ENCODE measurements at places on chromosomes 13 and 19.

DNA sequence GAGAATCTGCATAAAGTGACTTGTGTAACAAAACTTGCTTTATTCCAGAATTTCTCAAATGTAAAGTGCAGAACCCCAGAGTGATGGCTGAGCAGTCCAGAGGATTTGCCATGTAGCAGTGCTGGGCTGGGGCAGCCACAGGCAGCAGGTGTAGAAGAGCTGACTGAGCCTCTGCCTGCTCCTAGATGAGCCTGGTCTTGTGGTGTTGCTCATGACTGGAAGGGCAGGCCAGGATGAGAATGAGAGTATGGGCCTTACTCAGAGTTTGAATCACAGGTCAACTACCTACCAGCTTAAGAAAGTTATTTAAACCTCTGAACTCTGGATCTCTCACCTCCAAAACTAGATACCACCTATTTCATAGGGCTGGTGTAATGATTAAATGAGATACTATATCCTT is 2.9 kb upstream of the C13orf42 start:
- DNase-seq, result no peak

DNA sequence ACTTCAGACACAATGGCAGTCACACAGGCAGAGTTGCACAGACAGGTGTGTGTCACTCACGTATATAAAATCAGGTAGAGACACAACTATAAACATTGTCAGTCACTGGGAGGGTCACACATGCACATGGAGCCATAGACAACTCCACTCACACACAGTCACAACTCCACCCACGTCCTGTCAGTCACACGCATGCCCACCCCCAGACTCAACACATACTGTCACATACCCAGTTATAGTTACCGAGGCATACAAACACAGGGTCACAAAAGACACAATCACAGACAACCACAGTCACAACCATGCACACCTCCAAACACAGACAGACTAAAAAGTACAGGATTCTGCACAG is 1.5 kb downstream of the NUMBL start:
- no peak for DNase-seq

- no peak for DNase-seq
Observed at GRCh38 chr13:74128156-74128767, 5.9 kb downstream of the KLF12 start.

- DNase-seq, result no peak
Observed at GRCh38 chr13:79725841-79726240, 244.9 kb downstream of the NDFIP2 start.

DNA sequence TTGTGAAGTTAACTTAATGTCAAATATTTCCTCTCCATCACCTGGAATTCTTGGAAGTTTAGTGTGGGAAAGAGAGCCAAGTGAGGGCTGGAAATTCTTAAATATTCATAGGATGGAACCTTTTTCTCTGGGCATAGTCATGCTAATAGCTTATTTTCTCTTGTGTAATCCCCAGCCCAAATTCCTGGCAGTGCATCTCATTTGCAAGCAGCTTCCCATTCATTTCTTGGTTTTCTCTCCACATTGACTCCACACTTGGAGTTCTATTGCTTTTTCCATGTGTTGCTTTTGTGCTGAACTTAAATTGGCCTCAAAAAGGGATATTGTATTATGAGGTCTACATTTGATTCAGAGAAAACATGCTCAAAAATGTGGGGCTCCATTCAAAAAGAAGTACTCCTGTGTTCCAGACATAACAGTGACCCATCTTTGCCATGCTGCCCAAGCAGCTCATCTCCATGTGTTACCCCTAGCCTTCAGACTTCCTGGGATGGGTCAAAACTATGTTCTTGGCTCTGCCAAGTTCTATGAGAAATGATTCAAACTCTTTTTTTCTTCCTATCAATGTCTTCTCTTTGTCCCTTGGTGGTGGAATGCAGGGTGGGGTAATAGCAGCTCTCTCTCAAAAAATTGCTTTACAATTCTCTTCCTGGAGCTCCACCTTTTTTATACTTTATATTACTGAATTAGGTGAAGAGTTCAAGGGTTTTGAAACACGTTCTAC is 2471.5 kb downstream of the PCDH9 start:
- DNase-seq, result no peak

- no peak for DNase-seq
Observed at GRCh38 chr19:48501494-48502349, 9.9 kb downstream of the LMTK3 start.

DNA sequence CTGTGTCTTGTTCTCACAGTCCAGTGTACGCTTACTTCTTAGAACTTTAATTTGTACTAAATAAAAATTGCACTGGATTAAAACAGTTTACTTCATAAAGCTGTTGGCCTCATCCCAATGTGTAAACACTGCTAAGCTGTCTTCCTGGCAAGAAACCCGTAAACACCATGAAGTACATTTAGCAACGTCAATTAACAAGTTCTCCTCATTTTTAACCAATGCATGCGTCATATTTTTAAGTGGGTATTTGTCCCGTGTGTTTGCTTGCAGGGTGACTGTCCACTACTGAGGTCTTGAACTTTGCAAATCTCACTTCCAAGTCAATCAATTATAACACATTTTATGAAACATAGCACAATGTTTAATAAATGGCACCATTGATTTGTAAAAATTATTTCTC is 28.2 kb downstream of the LAIR2 start:
- DNase-seq, result no peak

DNA sequence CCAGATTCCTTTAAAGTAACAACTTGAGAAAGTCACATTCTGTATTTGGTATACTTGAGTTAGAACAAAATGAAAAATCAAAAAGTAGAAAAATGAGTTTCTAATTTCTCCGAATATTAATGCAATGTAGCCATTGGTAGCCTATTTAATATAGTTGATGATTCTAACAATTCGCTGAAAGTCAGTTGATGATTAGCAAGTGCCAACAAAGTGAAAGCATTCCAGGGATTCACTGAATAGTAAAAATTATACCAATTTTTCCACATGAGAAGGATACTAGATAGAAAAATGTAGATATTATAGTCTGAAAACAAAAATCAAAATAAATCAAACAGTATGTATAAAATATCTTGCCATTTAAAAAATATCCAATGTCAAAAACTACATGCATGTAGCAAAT is 117.2 kb downstream of the FREM2 start:
- DNase-seq, result no peak

DNA sequence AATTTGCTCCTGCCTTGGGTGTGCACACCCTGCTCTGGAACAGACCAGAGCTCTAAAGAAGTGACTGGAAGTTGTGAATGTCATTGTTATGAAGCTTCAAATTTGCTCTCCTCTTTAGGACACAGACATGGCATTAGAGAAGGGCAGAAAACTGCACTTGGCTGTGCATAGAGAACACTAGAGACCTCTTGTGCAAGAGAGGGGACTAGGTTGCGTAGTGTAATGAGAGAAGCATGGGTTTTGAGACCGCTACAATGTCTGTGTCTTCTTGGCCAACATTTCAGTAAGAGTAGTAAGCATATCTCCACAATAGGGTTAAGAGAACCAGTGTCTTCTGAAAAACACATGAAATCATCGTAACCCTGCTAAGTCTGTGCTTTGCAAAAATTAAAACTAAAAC is 423.3 kb downstream of the SPRY2 start:
- no peak for DNase-seq

- DNase-seq, result no peak
Observed at GRCh38 chr13:46571189-46571908, 18.4 kb downstream of the LRCH1 start.

GRCh38 chr19:16232127-16232526 is 34.4 kb downstream of the AP1M1 start:
- DNase-seq, result no peak

DNA sequence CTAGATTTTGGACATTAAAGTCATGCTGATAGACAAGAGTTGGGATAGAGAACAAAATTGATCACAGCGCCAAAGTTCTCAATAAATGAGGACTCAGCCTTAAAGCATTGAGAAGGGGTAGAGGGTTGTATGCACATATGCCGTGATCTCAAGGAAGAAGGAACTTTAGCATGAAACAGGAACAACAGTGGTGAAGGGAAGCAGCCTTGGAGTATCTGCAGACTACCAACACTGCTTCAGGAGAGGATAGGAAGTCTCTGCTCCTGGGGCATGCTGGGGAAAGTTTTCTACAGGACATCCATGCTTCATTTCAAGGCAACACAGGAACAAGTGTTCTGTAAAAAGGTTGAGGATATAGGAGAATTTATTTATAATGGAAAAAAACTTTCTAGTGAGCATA is 111.9 kb upstream of the MLNR start:
- no peak for DNase-seq

DNA sequence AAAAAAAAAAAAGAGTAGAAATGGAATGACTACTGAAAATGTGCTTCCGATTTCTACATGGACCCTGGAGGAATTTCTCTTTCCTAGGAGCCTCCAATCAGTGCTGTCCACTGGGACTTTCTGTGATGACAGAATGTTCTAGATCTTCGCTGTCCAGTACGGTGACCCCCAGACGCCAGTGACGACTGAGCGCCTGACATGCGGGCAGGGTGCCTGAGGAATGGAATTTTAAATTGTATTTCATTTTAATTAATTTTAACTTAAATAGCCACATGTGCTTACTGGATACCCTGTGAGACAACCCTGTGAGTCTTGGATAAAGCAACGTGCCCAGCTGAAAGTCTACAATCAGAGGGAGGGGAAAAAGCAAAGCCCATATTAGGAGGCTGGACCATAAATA is 4.1 kb upstream of the TLE6 start:
- no peak for DNase-seq

DNA sequence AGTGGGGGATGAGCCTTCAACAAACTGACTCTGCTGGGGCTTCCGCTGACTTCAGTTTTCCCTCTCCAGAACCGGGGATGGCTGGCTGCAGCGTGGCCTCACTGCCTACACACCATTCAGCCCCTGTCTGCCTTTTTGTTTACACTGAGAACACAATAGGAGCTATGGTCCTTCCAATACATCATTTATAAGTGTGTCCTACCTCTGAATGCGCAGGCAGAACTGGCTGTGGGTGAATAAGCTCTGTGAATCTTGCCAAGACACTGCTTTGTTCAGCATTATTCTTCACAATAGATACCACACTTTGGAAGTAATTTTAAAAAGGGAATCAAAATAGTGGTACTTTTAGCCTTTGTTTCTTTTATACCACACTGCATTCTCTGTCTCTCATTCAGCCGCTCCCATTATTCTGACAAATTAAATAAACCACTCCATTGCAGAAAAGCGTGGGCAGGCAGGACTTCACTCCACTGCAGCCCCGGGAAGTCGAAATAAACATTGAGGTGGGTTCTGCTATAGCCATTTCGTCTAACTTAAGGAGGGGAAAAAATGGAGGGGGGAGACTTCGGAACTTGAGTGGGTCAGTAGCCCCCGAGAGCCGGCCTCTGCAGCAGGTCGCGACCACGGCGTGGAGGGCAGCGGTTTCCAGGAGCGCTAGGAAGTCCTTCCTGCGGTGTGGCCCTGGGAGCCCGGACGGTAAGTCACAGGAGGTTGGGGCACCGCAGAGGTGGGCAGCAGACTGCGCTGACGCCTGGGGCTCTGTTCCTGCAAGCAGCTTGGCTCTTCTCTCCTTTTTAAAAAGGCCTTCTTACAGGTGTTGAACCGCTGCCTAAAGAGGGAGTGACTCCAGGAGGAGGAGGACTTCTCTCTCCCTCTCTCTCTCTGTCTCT is 94.8 kb upstream of the SOX1 start:
- DNase-seq, result no peak
